Endothelial cell (in vitro differentiated cells): ENCODE measurements at places on chromosomes 1 and 21. TPM values are rescaled to one million over a fixed set of nuclear protein-coding genes. Genes with fewer than 3 reads are reported as not detected.

PM20D1 gene
- not detected for total RNA-seq

DNA sequence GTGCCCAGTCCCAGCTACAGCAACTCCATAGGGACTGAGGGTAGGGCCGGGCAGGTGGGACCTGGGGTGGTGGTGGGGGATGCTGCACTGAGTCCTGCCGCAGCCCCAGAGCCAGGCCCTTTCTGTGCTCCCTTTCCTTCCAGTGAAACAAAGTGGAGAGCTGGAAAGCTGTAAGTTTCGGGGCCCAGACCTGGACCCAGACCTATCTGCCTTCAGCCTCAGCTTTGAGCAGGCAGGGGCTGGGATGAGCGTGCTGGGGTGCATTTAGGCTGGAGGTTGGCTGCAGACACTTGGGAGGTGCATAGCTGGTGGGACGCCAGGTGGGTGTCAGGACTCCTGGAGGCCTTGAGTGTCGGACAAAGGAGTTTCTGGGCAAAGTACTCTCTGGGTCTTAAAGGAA is 92.7 kb upstream of the C1orf174 start:
- DNase-seq, result no peak
- H3K27ac ChIP-seq, result no peak overlapping the region
- H3K36me3 ChIP-seq, result peaks cover 5% of the 10 kb centered on the region
- no peaks in the 10 kb centered on the region for H3K4me1 ChIP-seq

- H3K4me3 ChIP-seq, result no peak overlapping the region
- no peak for DNase-seq
- peaks cover 7% of the 10 kb centered on the region for H3K36me3 ChIP-seq
- no peak overlapping the region for H3K27ac ChIP-seq
These were observed 173.9 kb upstream of the HOOK1 start for GRCh38 chr1:59640851-59641250.

PCP4 gene
- total RNA-seq, result not detected

DNA sequence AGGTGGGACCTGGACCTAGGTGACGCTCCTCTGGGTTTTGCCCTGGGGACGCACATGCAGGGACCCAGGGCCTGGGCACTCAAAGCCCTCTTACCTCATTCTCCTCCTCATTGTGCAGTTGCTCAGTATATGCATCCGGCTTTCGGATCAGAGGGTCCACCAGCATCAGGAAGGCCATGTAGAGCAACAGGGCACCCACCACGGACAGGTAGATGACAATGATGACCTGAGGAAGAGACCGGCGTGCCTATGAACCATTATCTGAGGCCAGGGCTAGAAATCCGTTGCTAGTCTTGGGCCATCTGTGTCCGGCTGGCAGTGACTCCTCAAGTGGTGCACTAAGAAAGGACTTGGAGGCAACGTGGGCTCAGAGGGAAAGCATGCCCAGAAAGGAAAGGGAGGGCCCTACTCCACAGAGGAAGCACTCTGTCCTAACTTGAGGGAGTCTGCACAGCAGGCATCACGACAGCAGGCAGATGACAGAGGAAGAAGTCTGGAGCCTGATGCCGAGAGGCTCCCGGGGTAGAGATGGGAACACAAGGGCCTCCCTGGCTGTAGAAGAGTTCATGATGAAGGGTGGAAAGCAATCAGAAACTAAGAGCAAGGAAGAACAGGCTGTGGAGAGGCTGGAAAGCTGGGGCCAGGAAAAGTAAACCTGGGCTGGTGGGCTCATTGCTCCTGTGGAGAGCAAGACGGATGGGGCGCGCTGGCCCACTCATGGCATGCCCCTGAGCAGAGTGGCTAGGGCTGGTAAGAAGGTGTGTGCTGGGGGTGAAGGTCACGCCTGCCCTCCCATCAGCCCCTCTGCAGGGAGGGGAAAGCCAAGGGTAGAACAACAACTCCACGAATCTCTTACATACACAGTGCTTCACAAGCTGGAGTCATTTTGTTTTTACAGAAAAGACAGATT is 10.3 kb downstream of the TMEM9 start:
- H3K4me3 ChIP-seq, result peak overlapping the region; percentile 21
- peaks cover 76% of the 10 kb centered on the region for H3K36me3 ChIP-seq
- H3K27me3 ChIP-seq, result peaks cover 13% of the 10 kb centered on the region
- H3K4me1 ChIP-seq, result peaks cover 3% of the 10 kb centered on the region

GRCh38 chr1:53291574-53291973 is 36.3 kb downstream of the LRP8 start:
- H3K36me3 ChIP-seq, result no peaks in the 10 kb centered on the region
- H3K4me1 ChIP-seq, result peaks cover 11% of the 10 kb centered on the region
- peaks cover 8% of the 10 kb centered on the region for H3K27me3 ChIP-seq
- H3K4me3 ChIP-seq, result no peak overlapping the region

- no peaks in the 10 kb centered on the region for H3K27me3 ChIP-seq
- H3K36me3 ChIP-seq, result no peaks in the 10 kb centered on the region
- H3K4me1 ChIP-seq, result peaks cover 6% of the 10 kb centered on the region
- no peak overlapping the region for H3K27ac ChIP-seq
- DNase-seq, result no peak
These were observed 180.5 kb downstream of the TGFB2 start for GRCh38 chr1:218525451-218526197.

DNA sequence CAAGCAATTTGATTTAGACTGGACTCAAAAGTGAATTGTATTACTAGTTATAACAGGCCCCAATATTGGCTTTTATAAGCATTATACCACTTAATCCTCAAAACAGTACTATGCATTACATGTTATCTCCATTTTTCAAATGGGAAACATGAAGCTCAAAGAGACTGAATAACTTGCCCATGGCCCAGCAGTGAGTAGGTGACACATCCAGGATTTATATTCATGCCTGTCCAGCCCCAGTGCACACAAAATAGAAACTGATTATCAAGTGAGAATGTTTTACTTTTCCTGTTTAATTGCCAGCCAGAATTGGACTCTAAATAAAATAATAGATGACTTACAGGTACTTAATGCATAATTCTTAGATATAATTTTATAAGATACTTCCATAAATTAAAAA is 82.9 kb downstream of the NIBAN1 start:
- no peak overlapping the region for H3K27ac ChIP-seq
- peaks cover 3% of the 10 kb centered on the region for H3K27me3 ChIP-seq
- no peak overlapping the region for H3K4me3 ChIP-seq
- no peaks in the 10 kb centered on the region for H3K36me3 ChIP-seq
- DNase-seq, result no peak
- peaks cover 9% of the 10 kb centered on the region for H3K4me1 ChIP-seq

- DNase-seq, result peak; percentile 79
- H3K4me3 ChIP-seq, result no peak overlapping the region
- peaks cover 4% of the 10 kb centered on the region for H3K36me3 ChIP-seq
- peaks cover under 1% of the 10 kb centered on the region for H3K27me3 ChIP-seq
- H3K27ac ChIP-seq, result no peak overlapping the region
- peaks cover 12% of the 10 kb centered on the region for H3K4me1 ChIP-seq
These were observed 55.4 kb upstream of the HOOK1 start for GRCh38 chr1:59759156-59759925.

- H3K36me3 ChIP-seq, result no peaks in the 10 kb centered on the region
- DNase-seq, result no peak
- no peaks in the 10 kb centered on the region for H3K4me1 ChIP-seq
- no peak overlapping the region for H3K4me3 ChIP-seq
- no peak overlapping the region for H3K27ac ChIP-seq
These were observed 12.5 kb upstream of the KCNA3 start for GRCh38 chr1:110687250-110687649.

NFASC gene
- total RNA-seq, result 3.8 TPM

GJA4 gene
- total RNA-seq, result 347 TPM

ITGB3BP gene
- 20.9 TPM for total RNA-seq

GRCh38 chr1:17033481-17033880 is 20.4 kb downstream of the SDHB start:
- H3K4me3 ChIP-seq, result no peak overlapping the region
- H3K27me3 ChIP-seq, result no peaks in the 10 kb centered on the region
- no peak overlapping the region for H3K27ac ChIP-seq

GRCh38 chr1:230172016-230172537 is 105.0 kb downstream of the GALNT2 start:
- no peaks in the 10 kb centered on the region for H3K4me1 ChIP-seq
- no peaks in the 10 kb centered on the region for H3K27me3 ChIP-seq
- H3K36me3 ChIP-seq, result no peaks in the 10 kb centered on the region

GRCh38 chr1:10738061-10739058 is 58.1 kb downstream of the CASZ1 start:
- H3K4me1 ChIP-seq, result no peaks in the 10 kb centered on the region
- no peak for DNase-seq
- H3K36me3 ChIP-seq, result no peaks in the 10 kb centered on the region

DNA sequence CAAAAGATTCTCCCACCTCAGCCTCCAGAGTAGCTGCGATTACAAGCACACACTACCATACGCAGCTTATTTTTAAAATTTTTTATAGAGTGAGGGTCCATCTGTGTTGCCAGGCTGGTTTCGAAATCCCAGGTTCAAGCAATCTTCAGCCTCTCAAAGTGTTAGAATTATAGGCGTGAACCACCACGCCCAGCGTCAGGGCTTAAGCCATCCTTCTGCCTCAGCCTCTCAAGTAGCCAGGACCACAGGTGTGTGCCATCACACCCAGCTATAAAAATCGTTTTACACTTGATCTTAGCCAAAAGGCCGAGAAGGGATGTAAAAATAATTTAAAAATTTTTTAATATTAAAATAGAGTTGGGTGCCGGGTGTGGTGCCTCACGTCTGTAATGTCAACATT is 4.3 kb upstream of the SLC25A33 start:
- peaks cover 4% of the 10 kb centered on the region for H3K27me3 ChIP-seq
- DNase-seq, result no peak
- H3K36me3 ChIP-seq, result no peaks in the 10 kb centered on the region
- peaks cover 14% of the 10 kb centered on the region for H3K4me1 ChIP-seq
- H3K27ac ChIP-seq, result no peak overlapping the region

- H3K36me3 ChIP-seq, result no peaks in the 10 kb centered on the region
- DNase-seq, result no peak
- peaks cover 15% of the 10 kb centered on the region for H3K4me1 ChIP-seq
- H3K4me3 ChIP-seq, result no peak overlapping the region
These were observed 193.1 kb downstream of the ST6GALNAC3 start for GRCh38 chr1:76267631-76268030.

GRCh38 chr1:62904856-62905225 is 120.9 kb downstream of the ATG4C start:
- H3K4me1 ChIP-seq, result no peaks in the 10 kb centered on the region
- no peak overlapping the region for H3K27ac ChIP-seq
- DNase-seq, result no peak
- no peaks in the 10 kb centered on the region for H3K36me3 ChIP-seq
- peaks cover 2% of the 10 kb centered on the region for H3K27me3 ChIP-seq
- H3K4me3 ChIP-seq, result no peak overlapping the region

- H3K36me3 ChIP-seq, result no peaks in the 10 kb centered on the region
- H3K4me3 ChIP-seq, result no peak overlapping the region
- H3K4me1 ChIP-seq, result no peaks in the 10 kb centered on the region
- peaks cover 4% of the 10 kb centered on the region for H3K27me3 ChIP-seq
These were observed 94.3 kb downstream of the DIRAS3 start for GRCh38 chr1:67956116-67956515.

SOAT1 gene
- 24.1 TPM for total RNA-seq

- no peak overlapping the region for H3K27ac ChIP-seq
- no peaks in the 10 kb centered on the region for H3K27me3 ChIP-seq
These were observed 90.7 kb downstream of the TENT5C start for GRCh38 chr1:117696561-117696960.

DNA sequence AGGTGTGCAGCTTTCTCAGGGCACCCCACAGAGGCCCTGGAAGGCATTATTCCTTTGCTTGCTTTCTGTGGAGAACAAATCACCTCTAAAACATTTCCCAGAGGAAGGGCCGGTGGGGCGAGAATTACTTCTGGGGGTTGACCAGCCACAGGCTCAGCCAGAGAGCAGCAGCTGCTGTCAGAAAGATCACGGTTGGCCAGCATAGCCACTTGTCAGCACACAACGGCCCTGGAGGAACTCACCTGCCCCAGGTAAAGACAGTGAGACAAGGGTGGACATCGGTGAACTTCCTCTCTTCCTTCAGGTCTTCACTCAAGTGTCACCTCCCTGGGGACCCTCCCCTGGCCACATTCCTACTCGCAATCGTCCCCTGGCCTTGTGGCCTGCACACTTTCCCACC is 69.5 kb upstream of the CLDN14 start:
- no peaks in the 10 kb centered on the region for H3K36me3 ChIP-seq
- H3K27me3 ChIP-seq, result peaks cover 1% of the 10 kb centered on the region
- no peak overlapping the region for H3K4me3 ChIP-seq
- H3K27ac ChIP-seq, result no peak overlapping the region
- no peak for DNase-seq

GRCh38 chr1:28163496-28164161 is 12.9 kb downstream of the PTAFR start:
- H3K27me3 ChIP-seq, result peaks cover 1% of the 10 kb centered on the region
- H3K4me3 ChIP-seq, result no peak overlapping the region
- H3K27ac ChIP-seq, result no peak overlapping the region
- DNase-seq, result no peak
- H3K4me1 ChIP-seq, result peaks cover 7% of the 10 kb centered on the region
- H3K36me3 ChIP-seq, result no peaks in the 10 kb centered on the region

- H3K4me1 ChIP-seq, result peaks cover 11% of the 10 kb centered on the region
- peaks cover 13% of the 10 kb centered on the region for H3K27me3 ChIP-seq
- no peak overlapping the region for H3K27ac ChIP-seq
- peak; percentile 28 for DNase-seq
- no peak overlapping the region for H3K4me3 ChIP-seq
- H3K36me3 ChIP-seq, result peaks cover 5% of the 10 kb centered on the region
These were observed 1.5 kb upstream of the COL16A1 start for GRCh38 chr1:31705080-31705866.

DNA sequence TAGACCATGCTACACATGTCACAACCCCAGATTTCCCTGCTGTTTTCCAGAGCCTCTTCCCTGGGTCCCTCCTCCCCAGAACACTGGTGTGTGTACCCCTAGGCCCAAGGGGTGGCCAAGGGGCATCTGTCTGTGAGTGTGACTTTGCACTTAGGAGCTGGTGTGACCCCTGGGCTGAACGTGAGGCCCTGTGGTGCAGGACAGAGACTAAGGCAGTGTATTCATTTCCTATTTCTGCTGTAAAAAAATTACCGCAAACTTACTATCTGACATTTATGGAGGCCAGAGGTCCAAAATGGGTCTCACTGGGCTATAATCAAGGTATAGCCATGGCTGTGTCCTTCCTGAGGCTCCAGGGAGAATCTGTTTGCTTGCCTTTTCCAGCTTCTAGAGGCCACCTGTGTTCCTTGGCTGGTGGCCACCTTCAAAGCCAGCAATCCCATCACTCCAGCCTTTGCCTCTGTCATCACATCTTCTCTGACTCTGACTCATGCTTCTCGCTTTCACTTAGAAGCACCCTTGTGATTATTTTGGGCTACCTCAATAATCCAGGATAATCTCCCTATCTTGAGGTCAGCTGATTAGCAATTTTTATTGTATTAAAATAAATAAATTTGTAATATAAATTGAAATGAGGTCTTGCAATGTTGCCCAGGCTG is 24.0 kb upstream of the ELOA start:
- H3K4me3 ChIP-seq, result no peak overlapping the region
- no peak overlapping the region for H3K27ac ChIP-seq
- H3K27me3 ChIP-seq, result no peaks in the 10 kb centered on the region

DNA sequence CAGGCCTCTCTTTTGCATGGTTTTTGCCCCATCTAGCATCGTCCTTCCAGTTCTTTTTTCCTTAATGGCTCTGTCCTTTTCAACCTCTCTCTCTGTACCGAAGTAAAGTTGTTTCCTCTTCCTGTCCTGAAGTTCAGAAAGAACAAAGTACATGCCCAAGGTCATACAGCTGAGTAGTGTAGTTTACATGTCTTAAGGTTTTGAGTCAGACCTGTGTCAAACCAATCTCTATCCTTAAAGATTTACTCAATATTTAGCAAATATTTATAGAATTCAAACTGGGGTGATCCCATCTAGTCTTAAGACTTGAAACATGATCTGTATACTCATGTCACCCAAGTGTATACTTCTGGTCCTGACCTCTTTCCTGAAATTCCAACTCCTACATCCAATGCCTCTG is 118.7 kb upstream of the SGIP1 start:
- H3K36me3 ChIP-seq, result peaks cover 19% of the 10 kb centered on the region
- no peak overlapping the region for H3K4me3 ChIP-seq
- H3K4me1 ChIP-seq, result peaks cover 15% of the 10 kb centered on the region
- H3K27ac ChIP-seq, result no peak overlapping the region
- DNase-seq, result no peak
